ELR (cell line): ENCODE measurements at places on chromosomes 11 and 22.
A peak's percentile ranks its signal among the peaks of the same experiment; 100 is the strongest.

- no peak for DNase-seq
These were observed 12.1 kb downstream of the GNB1L start for GRCh38 chr22:19842393-19843106.

- no peak for DNase-seq
These were observed 29.5 kb downstream of the MOV10L1 start for GRCh38 chr22:50119169-50119767.

DNA sequence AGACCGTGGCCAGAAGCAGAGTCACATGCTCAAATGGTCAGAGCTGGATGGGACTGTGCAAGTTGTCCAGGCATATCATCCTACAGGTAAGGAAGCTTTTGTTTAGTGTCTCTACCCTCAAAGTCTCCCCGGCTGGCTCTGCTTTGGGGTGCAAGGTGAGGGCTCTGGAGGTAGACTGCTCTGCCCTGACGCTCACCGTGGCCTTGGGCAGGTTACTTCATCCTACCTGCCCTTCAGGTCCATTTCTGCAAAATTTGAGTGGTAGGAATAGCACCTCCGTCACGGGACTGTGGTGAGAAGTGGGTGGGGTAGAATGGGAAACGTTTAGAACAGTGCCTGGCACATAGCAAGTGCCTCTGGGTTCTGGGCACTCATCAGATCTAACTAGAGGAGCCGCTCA lies 42.2 kb downstream of the NAT10 start:
- no peak for DNase-seq

- DNase-seq = peak; percentile 43
These were observed 43.4 kb upstream of the CSNK2A3 start for GRCh38 chr11:11396301-11397035.

DNA sequence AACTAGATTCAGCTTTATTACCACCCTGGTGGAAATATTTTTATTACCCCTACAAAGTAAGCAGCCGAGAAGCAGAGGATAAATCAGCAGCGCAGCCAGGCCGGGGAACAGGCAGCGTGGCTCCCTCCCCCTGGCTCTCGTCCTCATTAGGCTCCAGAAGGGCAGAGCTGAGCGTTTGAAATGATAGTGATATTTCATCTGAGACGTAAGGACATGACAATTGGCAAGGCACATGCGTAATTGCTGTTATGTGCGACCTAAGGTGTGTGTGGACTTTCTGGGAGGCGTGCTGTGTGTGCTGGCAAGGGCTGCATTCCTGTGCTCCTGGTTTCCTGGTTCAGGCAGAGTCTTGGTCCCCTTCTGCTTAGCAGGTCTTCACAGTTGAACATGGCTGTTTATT lies 247.8 kb downstream of the TBC1D22A start:
- no peak for DNase-seq

GRCh38 chr11:210803-211180 lies 3.3 kb downstream of the RIC8A start:
- no peak for DNase-seq

DNA sequence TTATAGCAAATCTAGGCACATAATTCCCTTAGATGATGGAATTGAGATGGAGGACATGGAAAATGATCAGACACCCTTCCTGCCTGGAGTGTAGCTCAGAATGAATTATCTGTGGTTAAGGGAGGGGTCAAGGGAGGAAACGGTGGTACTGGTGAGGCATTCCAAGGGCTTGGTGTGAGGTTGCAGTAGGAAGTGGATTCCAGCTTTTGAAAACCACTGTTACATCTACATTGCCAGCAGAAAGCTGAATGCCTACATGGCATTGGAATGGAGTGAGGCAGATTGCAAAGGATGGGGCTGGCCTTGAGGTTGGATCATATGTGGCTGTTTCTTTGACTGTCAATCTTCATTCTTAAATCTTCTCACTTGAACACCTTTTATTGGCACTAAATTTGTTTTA lies 684.4 kb downstream of the NTM start:
- DNase-seq = peak; percentile 93

GRCh38 chr22:50506611-50507420 lies 686 bp downstream of the LMF2 start:
- peak; percentile 61 for DNase-seq

DNA sequence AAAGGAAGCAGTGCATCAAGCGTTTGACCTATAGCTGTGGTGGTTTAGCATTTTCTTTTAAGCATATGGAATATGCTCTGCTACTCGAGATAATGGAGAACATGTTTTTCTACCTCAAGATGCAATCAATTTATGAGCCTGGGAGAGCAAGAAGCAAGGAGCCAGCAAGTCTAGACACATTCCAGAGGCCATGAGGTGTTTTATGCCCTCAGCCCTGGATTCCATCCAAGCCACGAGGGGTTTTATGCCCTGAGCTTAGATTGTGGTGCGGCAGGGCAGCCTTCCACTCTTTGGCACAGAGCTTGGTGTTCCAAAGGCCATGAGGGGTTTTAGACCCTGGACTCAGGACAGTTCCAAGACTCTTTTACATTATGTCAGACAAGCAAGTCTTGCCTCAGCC lies 11.7 kb upstream of the DNAJB13 start:
- peak; percentile 26 for DNase-seq

GRCh38 chr22:28154861-28155260 lies 235.8 kb upstream of the PITPNB start:
- no peak for DNase-seq

DNA sequence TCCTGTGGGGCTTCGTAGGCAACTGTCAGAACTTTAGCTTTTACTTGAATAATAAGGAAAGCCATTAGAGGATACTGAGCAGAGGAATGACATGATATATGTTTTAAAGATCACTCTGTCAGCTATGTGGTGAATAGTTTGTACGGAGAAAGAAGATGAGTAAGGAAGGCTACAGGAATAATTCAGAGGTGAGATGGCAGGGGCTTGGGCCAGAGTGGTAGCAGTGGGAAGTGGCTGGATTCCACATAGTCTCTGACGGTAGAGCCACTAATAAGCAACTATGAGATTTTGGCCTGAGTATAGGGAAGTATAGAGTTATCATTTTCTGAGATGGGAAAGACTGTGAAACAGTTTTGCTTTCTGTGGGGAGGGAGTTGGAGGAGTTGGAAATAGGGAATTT lies 93.9 kb upstream of the MTMR2 start:
- DNase-seq = no peak
